Stimulated activated naive CD4-positive, alpha-beta T cell treated with Interleukin-2 at 50 U/mL for 16 hours (primary cell): ENCODE measurements at places on chromosomes 5 and 9.

GRCh38 chr5:62576570-62577170 lies 1.9 kb upstream of the LRRC70 start:
- no peak for DNase-seq

- peak; percentile 79 for DNase-seq
These were observed 6.8 kb downstream of the MRPL36 start for GRCh38 chr5:1792842-1793266.

DNA sequence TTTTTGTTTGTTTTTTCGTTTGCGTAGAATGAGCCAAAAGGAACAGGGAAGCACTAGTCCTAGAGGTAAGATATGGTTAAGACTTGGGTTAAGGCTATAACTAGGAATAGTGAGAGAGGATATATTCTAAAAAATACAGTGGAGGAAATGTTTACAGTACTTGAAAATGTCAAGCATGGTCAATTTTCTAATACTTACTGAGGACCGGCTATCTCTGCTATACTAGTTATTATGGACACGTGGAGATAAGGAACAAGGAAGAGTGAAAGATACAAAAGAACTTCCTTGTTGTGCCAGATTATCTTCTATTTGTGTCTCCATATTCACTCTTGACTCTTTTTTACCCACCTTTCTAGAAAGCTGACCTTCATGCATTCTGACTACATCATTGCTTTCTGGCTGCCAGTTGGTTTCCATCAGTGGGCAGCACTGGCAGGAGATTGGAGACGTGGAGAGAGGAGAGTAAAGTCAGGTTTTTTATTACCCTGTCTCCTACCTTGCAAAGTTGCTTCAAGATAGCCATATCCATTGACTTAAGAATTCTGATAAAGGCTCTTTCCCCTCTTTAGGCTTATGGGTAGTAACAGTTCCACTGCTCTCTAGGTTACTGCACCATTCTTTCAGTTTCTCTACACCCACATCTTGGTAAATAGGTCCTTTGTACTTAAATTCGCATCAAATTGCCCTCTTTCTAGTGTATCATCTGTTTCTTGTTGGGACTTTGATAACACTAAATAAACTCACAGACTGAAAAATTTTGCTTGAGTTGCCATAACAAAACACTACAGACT lies 9.0 kb upstream of the RFX3 start:
- DNase-seq = no peak

GRCh38 chr5:91296674-91297143 lies 86.4 kb downstream of the ARRDC3 start:
- DNase-seq = no peak

- no peak for DNase-seq
These were observed 114.7 kb upstream of the TXNDC8 start for GRCh38 chr9:110452227-110452801.

DNA sequence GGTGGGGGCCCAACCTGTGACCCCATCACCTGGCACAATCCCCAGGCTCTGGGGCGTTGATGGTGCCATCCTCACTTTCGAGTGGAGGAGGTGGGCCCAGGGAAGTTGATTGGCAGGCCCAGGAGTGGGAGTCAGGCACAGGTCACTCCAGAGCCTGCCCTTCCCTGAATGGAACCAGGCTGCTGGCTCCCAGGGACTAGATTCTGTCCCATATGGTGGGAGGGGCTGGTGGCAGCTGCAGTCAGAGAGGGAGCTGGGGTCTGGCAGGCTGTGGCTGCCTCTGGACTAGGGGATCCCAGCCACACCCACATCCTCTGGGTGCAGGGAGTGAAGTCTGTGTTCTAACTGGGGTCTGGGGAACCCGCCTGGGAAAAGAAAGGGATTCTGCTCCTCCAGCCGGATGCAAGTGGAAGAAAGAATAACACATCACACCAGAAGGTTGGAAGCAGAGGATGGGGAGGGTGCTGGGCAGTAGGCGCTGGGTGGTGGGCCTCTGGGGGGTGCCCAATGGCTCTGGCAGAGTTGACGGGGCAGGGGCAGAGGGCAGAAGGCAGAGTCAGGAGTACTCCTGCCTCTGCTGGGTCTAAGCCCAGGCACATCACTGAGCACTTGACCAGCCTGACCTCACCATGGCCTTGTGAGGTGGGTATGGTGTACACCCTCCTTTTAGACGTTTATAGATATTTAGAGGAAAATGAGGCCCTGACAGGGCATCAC lies 25.8 kb downstream of the CEL start:
- DNase-seq = no peak

GRCh38 chr5:169343766-169344165 lies 42.8 kb upstream of the SLIT3 start:
- no peak for DNase-seq

DNA sequence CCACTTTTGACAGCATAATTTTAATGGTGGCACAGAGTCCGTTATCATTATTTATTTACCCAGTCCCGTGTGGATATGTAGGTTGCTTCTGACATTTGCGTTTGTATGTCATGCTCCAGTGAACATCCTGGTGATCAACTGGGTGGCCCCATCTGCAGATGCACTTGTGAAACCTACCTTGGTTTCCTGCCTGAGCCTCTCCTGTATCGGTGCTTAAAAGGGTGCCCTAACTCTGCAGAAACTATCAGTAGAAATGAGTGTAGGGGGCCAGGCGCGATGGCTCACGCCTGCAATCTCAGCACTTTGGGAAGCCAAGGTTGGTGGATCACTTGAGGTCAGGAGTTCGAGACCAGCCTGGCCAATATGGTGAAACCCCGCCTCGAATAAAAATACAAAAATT lies 92.1 kb upstream of the IER5L start:
- DNase-seq = peak; percentile 10

DNA sequence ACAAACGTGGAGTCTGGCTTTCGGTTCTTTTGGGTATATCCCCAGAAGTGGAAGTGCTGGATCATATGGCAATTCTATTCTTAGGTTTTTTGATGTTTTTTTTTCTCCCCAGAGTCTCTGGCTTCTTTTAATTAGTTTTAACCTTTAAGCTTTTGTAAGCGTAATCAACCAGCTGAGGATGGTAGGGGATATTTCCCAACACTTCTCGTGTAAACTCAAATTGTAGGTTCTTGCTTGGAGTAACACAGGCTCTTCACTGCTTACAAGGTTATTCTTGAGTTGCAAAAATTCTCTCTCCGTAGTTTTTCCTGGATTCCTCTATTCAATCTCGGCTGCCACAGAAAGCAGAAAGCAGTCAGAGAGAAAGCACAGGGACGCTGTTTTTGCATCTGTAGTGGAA lies 11.9 kb downstream of the LAMC3 start:
- DNase-seq = no peak

DNA sequence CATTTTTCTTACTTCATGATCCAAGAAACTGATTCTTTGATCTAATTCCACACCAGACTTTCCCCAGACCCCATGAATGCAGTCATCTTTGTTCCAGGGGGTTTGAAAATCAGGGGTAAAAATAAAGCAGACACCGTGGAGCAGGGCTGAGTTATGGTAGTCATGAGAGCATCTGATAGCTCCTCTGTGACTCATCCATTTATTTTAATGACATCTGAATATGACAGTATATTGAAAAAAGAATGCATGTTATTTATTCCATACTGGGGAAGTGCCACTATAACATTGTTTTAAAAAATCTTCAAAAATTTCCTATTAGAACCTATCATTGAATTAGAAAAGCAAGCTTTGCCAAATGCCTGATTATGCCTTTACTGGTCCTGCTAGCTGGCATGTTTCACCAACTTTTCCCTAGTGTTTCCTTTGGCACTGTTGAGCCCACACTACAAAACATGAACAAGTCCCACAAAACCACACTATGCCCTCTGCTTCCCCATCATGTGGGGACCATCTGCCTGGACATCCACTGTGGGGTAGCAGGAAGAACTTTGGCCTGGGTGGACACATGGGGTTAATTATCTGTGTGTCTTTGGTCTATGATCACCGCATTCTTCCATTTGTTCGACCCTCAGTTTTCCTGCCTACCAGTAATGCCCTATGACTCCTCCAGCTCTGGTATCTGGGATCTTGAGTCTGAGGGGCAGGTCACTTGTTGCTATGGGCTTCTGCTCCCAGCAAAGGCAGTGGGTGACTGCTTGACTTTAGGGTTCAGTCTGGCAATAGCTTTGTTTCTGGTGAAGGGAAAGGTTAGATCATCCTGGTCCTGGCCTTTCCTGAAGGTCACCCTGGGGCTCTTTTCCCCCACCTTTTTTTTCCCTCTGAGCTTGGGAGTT lies 82.7 kb upstream of the PANK3 start:
- no peak for DNase-seq
